IgD-negative memory B cell (primary cell): ENCODE measurements at places on chromosomes 16 and 17. TPM values are rescaled to one million over a fixed set of nuclear protein-coding genes. Genes with fewer than 3 reads are reported as not detected.

Gene PGAP3
- polyA plus RNA-seq, result 15.6 TPM

Gene JPT2
- 10.8 TPM for polyA plus RNA-seq

Gene IL21R
- 2.2 TPM for polyA plus RNA-seq

Gene CBX8
- polyA plus RNA-seq, result 3.2 TPM

Gene PLXDC1
- not detected for polyA plus RNA-seq

Gene AIPL1
- not detected for polyA plus RNA-seq

Gene TOX3
- polyA plus RNA-seq, result not detected

Gene RHBDL3
- not detected for polyA plus RNA-seq

Gene PABPN1L
- polyA plus RNA-seq, result not detected

Gene VAT1
- polyA plus RNA-seq, result 47.6 TPM

Gene KCNJ16
- not detected for polyA plus RNA-seq

Gene SEZ6L2
- not detected for polyA plus RNA-seq

Gene AATK
- polyA plus RNA-seq, result 0.29 TPM

Gene NUTF2
- polyA plus RNA-seq, result 111 TPM
